ENCODE measurements at places on chromosomes 6 and 20.

DNA sequence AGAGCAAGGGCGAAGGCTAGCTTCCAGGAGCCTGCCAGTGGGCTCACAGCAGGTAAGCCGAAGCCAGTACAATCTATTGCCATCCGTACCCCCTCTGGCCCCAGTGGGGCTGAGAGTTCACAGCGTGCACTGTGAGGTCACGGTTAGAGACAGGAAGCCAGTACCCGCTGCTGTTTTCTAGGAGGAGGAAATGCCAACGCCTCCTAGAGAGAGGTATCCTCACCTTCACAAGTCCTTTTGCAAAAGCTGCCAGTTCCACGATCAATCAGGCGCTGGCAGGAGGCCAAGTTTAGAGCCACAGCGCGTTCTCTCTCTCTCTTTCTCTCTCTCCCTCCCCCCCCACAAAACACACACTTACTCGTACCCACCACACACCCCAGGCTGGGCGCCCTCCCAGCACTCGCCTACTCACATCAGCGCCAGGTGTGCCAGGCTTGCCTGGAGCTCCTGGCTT, 22.5 kb downstream of the COL9A1 start:
- DNase-seq = no peak

DNA sequence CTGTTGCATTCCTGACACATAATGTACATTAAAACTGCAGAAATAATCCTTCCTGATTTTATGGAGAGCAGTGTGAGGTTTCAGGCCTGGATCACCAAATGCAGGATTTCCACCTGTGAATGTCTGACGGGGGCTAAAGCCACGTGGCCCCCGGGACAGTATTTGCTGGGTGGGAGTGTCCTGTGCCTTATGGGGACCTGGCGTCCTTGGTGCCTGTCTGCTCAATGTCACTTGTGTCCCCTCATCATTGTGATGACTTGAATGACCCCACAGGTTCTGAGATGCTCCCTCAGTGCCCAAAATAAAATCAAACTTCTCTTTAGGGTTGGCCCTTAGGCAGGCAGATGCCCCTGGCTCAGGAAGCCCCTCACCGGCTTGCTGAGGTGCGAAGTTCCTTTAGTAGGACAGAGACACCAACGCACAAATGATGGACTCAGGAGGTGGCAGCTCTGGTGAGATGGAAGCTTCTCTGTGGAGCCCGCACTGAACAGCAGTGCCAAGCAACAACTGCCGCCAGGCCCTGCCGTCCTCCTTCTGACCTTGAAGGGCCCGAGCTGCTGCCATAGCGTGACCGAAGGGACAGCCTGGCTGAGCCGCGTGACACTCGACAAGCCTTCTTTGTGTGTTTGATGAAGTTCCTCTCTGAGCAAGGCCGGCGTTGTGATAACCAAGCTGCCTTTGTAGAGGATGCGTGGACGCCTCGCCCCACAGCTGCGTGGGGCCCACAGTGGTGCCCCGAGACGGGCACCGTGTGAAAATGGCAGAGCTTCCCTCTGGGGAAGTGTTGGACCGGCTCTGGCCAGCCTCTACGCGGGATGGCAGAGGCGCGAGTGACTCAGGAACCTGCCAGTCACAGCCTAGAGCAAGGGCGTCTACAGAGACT, 30.9 kb downstream of the FRMD1 start:
- DNase-seq = no peak

DNA sequence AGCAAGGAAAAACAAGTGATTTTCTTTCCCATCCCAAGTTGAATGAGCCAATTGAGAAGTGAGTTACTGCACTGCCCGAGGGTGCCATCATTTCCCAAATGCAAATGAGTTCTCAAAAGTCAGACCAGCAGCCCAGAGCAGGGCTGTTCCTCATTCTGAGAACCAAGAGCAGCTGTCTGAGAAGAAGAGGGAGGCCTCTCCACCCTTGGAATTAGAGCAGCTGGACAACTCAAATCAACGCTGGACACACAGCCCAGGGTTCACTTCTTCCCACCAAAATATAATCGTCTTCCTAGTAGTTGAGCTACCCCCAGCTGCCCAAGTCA, 4.6 kb upstream of the PREX1 start:
- DNase-seq = no peak

GRCh38 chr6:42025845-42026243, 24.5 kb upstream of the TAF8 start:
- no peak for DNase-seq

DNA sequence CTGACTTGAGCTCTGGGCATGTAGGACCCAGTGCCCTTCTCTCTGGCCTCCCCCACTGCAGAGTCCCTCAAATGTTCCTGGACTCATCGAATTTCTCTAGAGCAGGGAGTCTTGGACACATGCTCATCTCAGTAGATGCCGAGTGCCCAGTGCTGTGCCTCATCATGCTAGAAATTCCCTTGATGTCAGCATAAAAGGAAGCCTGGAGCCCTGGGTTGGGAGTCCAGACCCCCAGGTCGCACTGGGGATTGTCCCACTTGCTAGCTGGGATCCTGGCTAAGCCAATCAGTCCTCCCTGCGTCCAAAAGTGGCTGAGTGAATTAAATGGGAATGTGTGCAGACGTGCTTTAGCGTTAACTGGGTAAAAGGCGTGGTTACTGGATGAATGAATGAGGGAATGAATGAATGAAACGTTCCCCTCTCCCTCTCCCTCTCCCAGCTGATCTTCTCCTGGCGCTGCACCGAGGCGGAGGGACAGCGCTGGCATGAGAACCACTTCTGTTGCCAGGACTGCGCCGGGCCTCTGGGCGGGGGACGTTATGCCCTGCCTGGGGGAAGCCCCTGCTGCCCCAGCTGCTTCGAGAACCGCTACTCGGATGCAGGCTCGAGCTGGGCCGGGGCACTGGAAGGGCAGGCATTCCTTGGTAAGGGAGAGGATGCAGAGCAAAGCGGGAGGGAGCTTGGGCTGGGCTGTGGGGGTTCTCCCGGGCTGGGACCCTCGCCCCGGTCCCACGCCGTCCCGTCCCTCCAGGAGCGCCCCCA, 1.6 kb upstream of the TOMM6 start:
- no peak for DNase-seq

GRCh38 chr6:50602292-50602691, 111.0 kb upstream of the TFAP2D start:
- no peak for DNase-seq

DNA sequence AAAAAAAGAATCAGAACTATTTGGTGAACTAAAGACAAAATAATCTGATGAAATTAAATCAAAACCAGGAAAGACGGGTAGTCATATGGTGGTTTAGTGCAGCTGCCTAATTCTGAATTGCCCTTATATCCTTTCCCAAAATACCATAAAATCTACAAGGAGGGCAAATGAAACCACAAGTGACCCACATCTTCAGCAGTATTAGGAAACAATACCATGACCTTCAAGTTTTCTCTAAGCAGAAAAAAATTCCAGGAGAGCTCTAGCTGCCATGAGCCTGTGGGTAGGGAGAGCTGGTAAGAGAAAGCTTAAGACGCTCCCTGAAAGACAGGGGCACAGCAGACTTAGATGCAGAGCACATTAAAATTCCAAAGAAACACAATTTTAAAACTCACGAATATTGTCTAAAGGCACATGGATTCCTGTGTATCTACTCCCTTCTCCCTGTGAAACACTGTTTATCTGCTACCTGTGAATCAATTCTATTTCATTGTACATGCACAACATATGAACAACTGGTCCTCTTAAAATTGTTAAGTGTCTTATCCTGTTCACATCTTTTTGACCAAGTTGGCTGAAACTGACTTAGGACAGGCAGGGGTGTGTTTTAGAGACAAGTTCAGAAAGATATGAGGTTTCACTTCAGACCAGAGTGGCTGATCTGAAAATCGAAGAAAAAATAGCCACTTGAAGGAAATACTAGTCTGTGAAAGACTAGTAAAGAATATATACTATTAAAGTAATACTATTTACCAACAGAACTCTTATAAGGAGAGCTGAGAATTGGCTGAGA, 153.6 kb upstream of the SHLD1 start:
- no peak for DNase-seq

DNA sequence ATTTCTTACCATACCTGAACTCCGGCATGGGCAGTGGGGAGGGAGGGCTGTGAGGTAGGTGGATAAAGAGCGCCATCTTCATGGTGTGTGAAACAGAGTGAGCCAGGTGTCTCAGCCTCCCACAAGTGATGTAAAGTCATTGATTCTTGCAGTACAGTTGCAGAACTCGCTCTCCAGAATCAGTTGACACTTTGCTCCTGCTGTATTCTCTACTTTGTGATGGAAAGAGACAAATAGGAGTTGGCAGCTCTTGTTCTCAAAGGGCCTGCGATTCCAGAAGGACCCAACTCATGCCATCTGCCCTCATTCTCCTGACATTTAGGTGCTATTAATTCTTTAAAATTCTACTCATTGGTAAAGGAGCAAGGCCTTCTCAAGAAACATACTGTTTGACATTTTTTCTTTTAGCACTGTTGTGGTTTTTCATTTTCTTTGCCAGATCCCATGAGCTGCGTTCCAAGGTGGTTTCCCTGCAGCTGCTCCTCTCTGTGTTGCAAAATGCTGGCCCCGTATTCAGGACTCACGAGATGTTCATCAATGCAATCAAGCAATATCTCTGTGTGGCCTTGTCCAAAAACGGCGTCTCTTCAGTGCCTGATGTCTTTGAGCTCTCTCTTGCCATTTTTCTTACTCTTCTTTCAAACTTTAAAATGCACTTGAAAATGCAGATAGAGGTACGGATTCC, 49.3 kb downstream of the ARFGEF2 start:
- no peak for DNase-seq

DNA sequence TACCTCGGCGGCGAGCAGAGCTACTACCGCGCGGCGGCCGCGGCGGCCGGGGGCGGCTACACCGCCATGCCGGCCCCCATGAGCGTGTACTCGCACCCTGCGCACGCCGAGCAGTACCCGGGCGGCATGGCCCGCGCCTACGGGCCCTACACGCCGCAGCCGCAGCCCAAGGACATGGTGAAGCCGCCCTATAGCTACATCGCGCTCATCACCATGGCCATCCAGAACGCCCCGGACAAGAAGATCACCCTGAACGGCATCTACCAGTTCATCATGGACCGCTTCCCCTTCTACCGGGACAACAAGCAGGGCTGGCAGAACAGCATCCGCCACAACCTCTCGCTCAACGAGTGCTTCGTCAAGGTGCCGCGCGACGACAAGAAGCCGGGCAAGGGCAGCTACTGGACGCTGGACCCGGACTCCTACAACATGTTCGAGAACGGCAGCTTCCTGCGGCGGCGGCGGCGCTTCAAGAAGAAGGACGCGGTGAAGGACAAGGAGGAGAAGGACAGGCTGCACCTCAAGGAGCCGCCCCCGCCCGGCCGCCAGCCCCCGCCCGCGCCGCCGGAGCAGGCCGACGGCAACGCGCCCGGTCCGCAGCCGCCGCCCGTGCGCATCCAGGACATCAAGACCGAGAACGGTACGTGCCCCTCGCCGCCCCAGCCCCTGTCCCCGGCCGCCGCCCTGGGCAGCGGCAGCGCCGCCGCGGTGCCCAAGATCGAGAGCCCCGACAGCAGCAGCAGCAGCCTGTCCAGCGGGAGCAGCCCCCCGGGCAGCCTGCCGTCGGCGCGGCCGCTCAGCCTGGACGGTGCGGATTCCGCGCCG, 994 bp downstream of the FOXC1 start:
- no peak for DNase-seq

DNA sequence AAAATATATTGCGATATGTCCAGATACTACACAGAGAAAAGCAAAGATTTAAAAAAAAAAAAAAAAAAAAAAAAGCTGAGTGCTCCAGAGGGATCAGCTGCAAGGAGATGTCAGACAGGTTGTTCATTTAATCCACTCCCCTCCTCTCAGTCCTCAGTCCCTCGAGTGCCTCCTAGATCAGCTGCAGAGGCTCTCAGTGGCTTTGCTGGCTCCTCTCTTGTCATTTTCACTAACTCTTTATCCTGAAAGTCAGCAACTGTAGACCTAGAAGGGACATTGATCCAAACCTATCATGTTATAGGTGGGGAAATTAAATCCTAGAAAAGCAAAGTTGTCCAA, 61.6 kb downstream of the KIAA0319 start:
- DNase-seq = no peak

DNA sequence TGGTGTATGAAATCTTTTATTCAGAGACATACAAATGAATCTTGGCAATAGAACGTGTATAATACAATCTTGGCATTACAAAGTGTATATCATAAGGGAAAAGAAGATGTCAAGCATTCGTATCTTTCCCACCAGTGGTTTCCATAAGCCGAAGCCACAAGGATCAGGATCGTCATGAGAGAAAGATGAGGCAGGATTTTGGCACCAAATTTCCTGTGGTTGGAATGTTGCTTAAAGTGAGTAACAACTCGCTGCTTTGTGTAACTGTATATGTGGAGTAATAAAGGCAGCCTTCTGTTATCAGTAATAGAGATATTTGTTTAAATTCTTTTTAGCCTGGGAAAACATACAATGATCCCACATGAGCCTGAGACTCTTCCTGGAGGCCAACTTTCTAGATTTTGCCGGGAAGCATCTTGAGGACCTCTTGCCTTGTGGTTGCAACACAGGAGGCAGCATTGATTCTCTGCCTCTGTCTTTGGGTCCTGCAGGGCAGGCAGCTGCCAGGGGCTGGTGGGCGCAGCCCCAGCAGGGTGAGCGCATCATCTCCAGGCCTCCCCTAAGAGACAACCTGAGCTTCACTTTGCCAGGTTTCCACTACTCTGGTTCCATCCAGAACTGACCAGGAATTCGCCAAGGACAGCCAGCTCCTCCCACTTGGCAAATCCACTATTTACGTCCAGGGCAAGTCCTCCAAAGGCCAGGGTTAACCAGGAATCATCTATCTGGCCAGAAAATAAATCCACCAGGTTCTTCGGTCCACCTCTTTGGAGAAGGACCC, 230.9 kb upstream of the SULF2 start:
- no peak for DNase-seq

DNA sequence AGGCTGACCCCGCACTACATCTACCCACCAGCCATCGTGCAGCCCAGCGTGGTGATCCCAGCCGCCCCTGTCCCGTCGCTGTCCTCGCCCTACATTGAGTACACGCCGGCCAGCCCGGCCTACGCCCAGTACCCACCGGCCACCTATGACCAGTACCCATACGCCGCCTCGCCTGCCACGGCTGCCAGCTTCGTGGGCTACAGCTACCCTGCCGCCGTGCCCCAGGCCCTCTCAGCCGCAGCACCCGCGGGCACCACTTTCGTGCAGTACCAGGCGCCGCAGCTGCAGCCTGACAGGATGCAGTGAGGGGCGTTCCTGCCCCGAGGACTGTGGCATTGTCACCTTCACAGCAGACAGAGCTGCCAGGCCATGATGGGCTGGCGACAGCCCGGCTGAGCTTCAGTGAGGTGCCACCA, 16.4 kb downstream of the RBM38 start:
- no peak for DNase-seq

GRCh38 chr20:43846516-43846905, 68.1 kb upstream of the TOX2 start:
- DNase-seq = no peak
